Activated CD4-positive, alpha-beta T cell treated with anti-CD3 and anti-CD28 coated beads, Interleukin-2, amount 10 ng/mL, durations not matched to agents 7 days and 5 days (primary cell): ENCODE measurements at places on chromosomes 7 and 10. TPM values are rescaled to one million over a fixed set of nuclear protein-coding genes. Genes with fewer than 3 reads are reported as not detected.

CHAT gene
- not detected for total RNA-seq

MET gene
- 0.22 TPM for total RNA-seq

LRRC72 gene
- total RNA-seq: not detected

OPN4 gene
- not detected for total RNA-seq

RBP3 gene
- total RNA-seq: not detected

DLX5 gene
- not detected for total RNA-seq

PON1 gene
- total RNA-seq: not detected

TSPAN14 gene
- total RNA-seq: 127 TPM

RAB19 gene
- total RNA-seq: 6.9 TPM

LRCH4 gene
- total RNA-seq: 189 TPM

RBM20 gene
- total RNA-seq: not detected

SMIM30 gene
- total RNA-seq: 15.5 TPM

PLEKHS1 gene
- 0.10 TPM for total RNA-seq

GPER1 gene
- total RNA-seq: not detected

GIMAP2 gene
- total RNA-seq: 97.7 TPM

DRGX gene
- not detected for total RNA-seq

LIPM gene
- total RNA-seq: not detected

STX1A gene
- 6.7 TPM for total RNA-seq

SPDYE1 gene
- total RNA-seq: not detected

CCL24 gene
- total RNA-seq: not detected

USP54 gene
- 2.7 TPM for total RNA-seq

CACNA2D1 gene
- total RNA-seq: not detected

ASAH2 gene
- 2.4 TPM for total RNA-seq

C7orf57 gene
- total RNA-seq: 0.21 TPM

CALML5 gene
- total RNA-seq: not detected

AFAP1L2 gene
- 1.8 TPM for total RNA-seq

RPA3 gene
- 93.2 TPM for total RNA-seq
